ENCODE measurements at places on chromosomes 4 and X.
A peak's percentile ranks its signal among the peaks of the same experiment; 100 is the strongest.

- DNase-seq: no peak
These were observed 43.0 kb downstream of the AMELX start for GRCh38 chrX:11336201-11336600.

DNA sequence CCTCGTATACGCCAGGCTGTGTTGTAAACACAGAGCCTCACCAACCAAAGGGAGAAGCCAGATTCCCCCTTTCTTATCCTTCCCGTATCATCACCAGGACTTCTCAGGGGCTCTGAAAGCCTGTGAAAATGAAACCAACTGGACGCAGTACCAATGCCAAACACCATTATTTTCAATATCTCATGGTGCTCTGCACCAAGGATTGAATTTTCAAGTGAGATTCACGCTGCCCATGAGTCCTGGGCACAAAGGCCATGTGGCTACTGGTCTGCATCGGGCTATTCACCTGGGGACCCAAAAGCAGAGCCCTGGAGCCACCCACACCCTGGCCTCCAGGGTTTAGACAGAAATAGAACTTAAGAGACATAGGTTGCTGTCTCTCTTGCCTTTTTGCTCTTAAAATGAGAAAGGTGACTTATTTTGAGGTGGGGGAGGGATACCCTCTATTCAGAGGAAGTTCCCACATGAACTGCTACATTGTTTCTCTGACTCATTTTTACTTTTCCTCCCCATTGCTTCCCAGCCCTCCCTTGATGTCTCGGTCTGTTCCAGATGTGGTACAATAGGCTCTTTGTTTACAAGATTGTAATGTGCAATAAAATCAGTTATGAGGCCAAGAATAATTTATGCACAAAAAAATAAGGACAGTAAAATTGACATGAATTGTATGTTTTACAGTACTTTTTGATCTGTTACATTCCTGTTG lies 55.4 kb downstream of the MAML3 start:
- DNase-seq: peak; percentile 10

DNA sequence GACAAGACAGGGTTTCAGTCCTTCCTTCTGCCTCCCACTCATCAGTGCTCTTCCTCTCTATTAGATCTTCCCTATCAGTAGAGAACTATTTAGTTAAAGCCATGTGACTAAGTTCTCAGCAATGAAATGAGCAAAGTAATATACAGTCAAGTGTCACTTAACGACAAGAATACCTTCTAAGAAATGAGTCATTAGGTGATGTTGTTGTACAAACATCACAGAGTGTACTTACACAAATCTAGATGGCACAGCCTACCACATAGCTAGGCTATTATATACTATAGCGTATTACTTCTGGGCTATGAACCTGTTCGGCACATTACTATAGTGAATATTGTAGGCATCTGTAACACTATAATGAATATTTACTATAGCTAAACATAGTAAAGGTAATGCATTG lies 71.3 kb downstream of the POU4F2 start:
- no peak for DNase-seq

DNA sequence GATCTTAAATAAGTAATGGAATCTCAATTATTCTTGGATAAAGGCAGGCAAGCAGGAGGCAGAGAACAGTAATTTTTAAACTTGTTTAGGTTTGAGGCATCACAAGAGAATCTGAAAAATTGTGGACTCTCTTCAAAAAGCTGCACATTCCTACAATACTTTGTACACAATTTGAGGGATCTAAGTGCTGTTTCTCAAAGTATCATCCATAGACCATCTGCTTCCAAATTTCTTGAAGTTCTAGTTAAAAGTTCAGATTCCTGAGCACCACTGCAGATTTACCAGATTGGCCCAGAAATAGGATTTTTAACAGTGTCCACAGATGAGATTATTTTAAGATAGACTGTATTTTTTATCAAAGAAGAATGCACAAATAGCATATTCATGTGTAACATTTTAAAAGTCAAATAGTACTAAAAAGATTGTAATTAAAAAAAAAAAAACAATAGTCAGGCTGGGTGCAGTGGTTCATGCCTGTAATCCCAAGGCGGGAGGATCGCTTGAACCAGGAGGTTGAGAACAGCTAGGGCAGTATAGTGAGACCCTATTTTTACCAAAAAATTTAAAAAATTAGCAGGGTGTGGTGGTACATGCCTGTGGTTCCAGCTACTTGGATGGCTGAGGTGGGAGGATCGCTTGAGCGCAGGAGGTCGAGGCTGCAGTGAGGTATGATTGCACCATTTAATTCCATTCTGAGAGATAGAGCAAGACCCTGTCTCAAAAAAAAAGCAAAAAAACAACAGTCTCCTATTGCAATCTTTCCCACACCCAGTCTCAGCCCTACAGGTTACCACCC lies 14.2 kb upstream of the FNIP2 start:
- DNase-seq: no peak

GRCh38 chr4:153426207-153426885 lies 39.8 kb upstream of the TMEM131L start:
- DNase-seq: no peak

Data from NCI-H526 (cell line).